DMS53 (cell line): ENCODE measurements at places on chromosomes 1 and 21.
A peak's percentile ranks its signal among the peaks of the same experiment; 100 is the strongest.

- DNase-seq: peak; percentile 81
Observed at GRCh38 chr1:157580179-157580827, 17.6 kb downstream of the FCRL4 start.

DNA sequence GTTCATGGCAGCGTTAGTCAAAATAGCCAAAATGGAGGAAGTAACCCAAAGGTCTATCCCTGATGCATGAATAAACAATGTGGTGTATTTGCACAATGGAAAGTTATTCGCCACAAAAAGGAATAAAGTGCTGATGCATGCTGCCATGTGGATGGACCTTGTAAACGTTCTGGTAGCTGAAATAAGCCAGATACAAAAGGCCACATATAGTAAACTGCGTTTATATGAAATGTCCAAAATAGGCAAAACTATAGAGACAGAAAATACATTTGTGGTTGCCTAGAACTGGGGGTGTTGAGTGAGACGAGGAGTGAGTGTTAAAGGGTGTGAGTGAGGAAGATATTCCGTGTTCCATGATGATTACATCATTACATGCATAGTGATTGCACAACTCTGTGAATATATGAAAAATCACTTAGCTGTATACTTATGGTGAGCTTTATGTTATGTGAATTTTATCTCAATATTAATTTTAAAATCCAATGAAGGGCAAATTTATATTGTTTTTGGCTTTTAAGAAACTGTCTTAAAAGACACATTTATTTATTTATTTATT is 321.3 kb downstream of the KIF26B start:
- no peak for DNase-seq

DNA sequence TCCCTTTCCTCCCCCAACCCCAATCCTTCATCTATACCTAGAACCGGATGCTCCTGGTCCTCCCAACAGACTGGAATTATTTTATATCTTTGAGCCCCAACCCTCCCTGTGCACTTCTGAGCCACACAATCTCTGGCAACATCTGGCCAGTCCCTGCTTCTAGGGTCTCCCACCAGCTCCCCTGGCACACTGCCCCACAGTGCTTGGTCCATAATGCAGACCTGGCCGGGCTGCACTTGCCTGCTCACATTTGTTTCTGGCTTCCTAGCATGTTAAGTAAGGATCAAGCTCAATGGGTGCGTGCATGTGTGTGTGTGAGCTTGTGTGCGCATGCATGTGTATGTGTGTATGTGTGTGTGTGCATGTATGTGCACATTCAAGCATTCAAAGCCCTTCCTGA is 8.8 kb downstream of the TRIM62 start:
- no peak for DNase-seq

GRCh38 chr21:29030909-29031308 is 6.4 kb downstream of the USP16 start:
- no peak for DNase-seq

GRCh38 chr21:39927304-39927886 is 60.2 kb downstream of the PCP4 start:
- no peak for DNase-seq

- no peak for DNase-seq
Observed at GRCh38 chr1:39131940-39132339, 72.6 kb upstream of the MACF1 start.

GRCh38 chr1:109294481-109294880 is 11.5 kb upstream of the PSRC1 start:
- DNase-seq: no peak
